Endothelial cell of coronary artery (primary cell): ENCODE measurements at places on chromosomes 16 and 17. TPM values are rescaled to one million over a fixed set of nuclear protein-coding genes. Genes with fewer than 3 reads are reported as not detected.

Gene OR1A1
- not detected in 2 replicates for total RNA-seq

Gene STUB1
- total RNA-seq: 160 and 181 TPM in 2 replicates

Gene MT4
- total RNA-seq: not detected in 2 replicates

Gene C17orf113
- total RNA-seq: 0.09 and 0.28 TPM in 2 replicates

Gene ZNF668
- total RNA-seq: 7.3 and 7.6 TPM in 2 replicates

Gene FBXW10B
- 0.09 TPM in 2 replicates for total RNA-seq

Gene CWC25
- total RNA-seq: 8.9 and 11.9 TPM in 2 replicates

Gene BOLA2B
- total RNA-seq: 39.0 and 39.6 TPM in 2 replicates

Gene TGFB1I1
- 23.8 and 41.5 TPM in 2 replicates for total RNA-seq
